GOT3 (cell line): ENCODE measurements at places on chromosomes 16 and 17.

DNA sequence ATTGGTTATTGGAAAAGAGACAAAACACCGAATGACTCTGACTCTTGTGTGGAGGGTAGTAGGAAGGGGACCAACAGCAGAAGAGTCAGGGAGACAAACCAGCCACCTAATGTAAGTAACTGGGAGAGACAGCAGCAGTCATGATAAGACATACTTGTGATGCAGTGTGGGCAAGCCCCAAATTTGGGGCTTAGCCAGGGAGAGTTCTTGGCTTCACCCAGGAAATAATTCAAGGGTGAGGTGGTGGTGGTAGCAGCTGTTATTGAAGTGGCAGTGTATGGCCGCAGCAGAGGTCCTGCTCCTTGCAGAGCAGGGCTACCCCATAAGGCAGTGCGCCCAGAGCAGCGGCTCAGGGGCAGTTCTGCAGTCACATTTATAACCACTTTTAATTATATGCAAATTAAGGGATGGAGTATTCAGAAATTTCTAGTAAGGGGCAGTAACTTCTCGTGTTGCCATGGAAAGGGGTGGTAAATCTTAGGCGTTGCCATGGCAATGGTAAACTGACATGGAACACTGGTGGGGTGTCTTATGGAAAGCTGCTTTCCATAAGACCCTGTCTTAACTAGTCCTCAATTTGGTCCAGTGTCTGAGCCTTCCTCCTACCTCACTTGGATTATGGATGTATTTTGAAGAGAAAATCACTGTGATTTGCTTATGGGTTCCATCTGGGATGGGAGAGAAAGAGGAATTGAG, 317.1 kb downstream of the PHKB start:
- DNase-seq = no peak

DNA sequence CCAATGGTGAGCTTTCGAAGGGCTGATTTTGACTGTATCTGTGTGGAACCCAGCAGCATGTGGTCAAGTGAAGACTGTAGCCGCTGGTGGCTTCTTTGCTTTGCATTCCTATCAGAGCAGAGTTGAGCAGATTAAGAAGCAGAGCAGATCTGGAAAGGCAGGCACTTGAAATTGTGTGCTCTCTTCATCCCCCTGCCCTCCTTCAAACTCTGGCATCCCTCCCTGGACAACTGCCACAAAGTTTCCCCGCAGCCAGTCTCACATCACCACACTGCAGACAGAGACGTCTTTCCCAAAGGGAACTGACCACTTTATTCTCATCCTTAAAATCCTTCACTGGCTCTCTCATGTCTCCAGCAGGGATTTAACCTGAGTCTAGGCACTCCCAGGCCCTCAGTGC, 237.1 kb upstream of the DYNLRB2 start:
- no peak for DNase-seq

- DNase-seq = no peak
These were observed 8.1 kb downstream of the AMZ2 start for GRCh38 chr17:68255731-68256538.

DNA sequence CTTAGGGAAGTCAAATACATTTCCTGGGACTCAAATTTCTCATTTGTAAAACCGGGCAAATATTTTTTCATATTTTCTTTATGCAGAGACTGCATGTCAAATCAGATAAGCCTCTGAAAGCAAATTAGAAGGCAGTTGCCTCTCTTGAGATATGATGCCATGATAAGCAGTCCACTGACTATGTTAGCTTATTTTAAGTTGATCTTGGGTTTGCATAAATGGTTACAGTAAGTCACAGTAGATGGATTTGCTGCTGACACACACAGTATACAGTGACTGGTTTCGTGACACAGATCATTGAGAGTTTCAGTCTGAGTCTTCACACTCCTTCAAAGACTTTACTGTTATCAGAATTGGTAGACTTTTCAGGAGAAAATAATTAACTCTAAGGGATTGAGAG, 927.6 kb upstream of the CDH8 start:
- no peak for DNase-seq

DNA sequence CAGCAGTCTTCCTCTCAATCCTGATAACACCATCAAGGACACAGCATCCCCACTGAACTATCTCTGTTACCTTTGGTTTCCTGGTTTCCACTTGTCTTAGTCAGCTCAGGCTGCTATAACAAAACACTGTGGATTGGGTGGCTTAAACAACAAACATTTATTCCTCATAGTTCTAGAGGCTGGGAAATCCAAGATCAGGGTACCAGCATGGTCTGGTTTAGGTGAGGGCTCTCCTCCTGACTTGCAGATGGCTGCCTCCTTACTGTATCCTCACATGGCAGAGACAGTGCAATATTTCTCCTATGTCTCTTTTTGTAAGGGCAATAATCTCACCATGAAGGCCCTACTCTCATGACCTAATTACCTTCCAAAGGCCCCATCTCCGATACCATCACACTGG, 103.2 kb upstream of the AXIN2 start:
- DNase-seq = no peak

DNA sequence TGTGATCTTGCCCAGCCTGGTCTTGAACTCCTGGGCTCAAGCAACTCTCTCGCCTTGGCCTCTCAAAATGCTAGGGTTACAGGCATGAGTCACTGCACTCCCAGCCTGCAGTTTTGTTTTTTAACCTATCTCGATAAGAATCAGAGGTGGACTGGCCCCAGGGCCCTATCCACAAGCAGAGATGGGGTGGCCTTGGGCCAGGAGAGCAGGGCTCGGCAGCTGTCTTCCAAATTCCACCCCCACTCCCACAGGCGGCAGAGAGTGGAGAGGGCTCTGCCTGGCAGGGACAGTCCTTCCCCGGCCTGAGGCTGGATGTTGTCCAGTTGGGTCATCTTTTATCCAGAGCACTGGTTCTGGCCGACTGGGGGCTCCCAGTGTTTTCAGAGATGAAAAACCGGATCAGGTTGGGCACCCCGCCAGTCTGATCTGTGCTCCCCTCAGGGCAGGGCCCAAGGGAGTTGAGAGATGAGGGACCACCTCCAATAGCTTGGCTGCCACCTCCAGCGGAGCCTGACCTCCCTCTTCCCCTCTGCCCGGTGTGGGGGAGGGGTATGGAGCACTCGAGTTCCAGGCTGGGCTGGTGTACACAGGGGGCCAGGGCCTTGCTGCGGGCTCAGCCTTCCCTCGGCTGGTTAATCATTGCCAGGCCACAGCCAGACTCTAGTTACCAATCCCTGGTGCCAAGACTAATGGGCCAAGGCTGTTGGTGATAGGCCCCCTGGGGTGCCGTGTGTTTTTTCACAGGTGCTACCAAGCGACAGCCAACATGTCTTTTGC, 30.3 kb upstream of the MYO15B start:
- DNase-seq = no peak

GRCh38 chr16:68374246-68374805, 63.5 kb downstream of the PRMT7 start:
- no peak for DNase-seq
